HFFc6 (cell line): ENCODE measurements at places on chromosomes 7 and 10. TPM values are rescaled to one million over a fixed set of nuclear protein-coding genes. Genes with fewer than 3 reads are reported as not detected.

GRCh38 chr10:62072901-62073300 lies 171.4 kb downstream of the ARID5B start:
- peaks cover 24% of the 10 kb centered on the region for H3K27me3 ChIP-seq
- H3K27ac ChIP-seq, result peak overlapping the region; percentile 89
- DNase-seq, result no peak

DNA sequence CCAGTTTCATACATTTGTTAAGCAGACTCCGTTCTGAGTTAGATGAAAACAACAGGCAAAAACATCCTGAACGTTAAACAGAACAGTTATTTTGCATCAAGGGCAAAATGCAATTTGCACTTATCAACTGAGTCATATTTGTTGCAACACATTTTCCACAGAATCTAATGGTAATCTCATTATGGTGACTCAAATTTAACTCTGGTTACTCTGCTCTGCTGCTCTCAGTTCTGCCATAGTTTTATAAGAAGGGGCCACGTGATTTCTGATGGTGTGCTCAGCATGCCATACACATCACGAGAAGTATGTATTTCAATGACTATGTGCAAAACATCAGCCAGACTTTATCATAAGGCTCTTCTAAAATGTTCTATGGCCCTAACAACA lies 148.8 kb downstream of the CHCHD3 start:
- H3K27me3 ChIP-seq, result no peaks in the 10 kb centered on the region; the same call in 1 of the 2 replicates
- peak; percentile 57 for DNase-seq
- H3K4me1 ChIP-seq, result peaks cover 17% of the 10 kb centered on the region
- H3K36me3 ChIP-seq, result peaks cover 10% of the 10 kb centered on the region; the same call in 1 of the 2 replicates

The KIF20B gene
- 14.8 to 38.2 TPM (median 23.6 TPM) in 3 replicates for total RNA-seq

DNA sequence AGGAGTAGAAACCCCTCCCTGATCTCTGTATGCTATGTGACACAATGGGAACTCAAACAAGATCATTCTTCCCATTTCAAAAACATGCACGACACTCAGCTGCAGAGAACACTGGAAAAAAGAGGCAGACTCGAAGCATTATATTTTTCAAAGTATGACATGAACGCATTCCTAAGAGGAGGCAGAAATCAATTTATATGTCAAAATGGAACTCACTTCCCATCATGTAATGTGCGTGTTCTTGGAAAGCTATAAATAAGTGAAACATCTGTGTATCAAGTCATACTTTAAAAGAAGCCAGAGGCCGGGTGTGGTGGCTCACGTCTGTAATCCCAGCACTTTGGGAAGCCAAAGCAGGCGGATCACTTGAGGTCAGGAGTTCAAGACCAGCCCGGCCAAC lies 142.7 kb downstream of the ICA1 start:
- peaks cover 28% of the 10 kb centered on the region for H3K27me3 ChIP-seq
- no peaks in the 10 kb centered on the region for H3K4me1 ChIP-seq
- DNase-seq, result no peak

- peaks cover 7% of the 10 kb centered on the region for H3K27me3 ChIP-seq
- H3K27ac ChIP-seq, result peak overlapping the region; percentile 96
- peak; percentile 96 for DNase-seq
- peaks cover 57% of the 10 kb centered on the region for H3K4me1 ChIP-seq
- H3K4me3 ChIP-seq, result peak overlapping the region; percentile 61
These were observed 22.0 kb upstream of the SLF2 start for GRCh38 chr10:100890673-100891317.

The TUBAL3 gene
- total RNA-seq, result not detected in 3 replicates

- DNase-seq, result peak; percentile 84
- H3K36me3 ChIP-seq, result peaks cover 16% of the 10 kb centered on the region
- H3K27ac ChIP-seq, result peak overlapping the region; percentile 99
- peaks cover 68% of the 10 kb centered on the region for H3K4me1 ChIP-seq
- H3K4me3 ChIP-seq, result peak overlapping the region; percentile 90
- peaks cover 3% of the 10 kb centered on the region; the same call in 1 of the 2 replicates for H3K27me3 ChIP-seq
These were observed 7.7 kb downstream of the DIP2C start for GRCh38 chr10:681670-682318.

- no peaks in the 10 kb centered on the region for H3K27me3 ChIP-seq
- H3K27ac ChIP-seq, result no peak overlapping the region
- no peaks in the 10 kb centered on the region for H3K36me3 ChIP-seq
- H3K4me3 ChIP-seq, result no peak overlapping the region
These were observed 50.2 kb downstream of the MALRD1 start for GRCh38 chr10:19098803-19099202.

DNA sequence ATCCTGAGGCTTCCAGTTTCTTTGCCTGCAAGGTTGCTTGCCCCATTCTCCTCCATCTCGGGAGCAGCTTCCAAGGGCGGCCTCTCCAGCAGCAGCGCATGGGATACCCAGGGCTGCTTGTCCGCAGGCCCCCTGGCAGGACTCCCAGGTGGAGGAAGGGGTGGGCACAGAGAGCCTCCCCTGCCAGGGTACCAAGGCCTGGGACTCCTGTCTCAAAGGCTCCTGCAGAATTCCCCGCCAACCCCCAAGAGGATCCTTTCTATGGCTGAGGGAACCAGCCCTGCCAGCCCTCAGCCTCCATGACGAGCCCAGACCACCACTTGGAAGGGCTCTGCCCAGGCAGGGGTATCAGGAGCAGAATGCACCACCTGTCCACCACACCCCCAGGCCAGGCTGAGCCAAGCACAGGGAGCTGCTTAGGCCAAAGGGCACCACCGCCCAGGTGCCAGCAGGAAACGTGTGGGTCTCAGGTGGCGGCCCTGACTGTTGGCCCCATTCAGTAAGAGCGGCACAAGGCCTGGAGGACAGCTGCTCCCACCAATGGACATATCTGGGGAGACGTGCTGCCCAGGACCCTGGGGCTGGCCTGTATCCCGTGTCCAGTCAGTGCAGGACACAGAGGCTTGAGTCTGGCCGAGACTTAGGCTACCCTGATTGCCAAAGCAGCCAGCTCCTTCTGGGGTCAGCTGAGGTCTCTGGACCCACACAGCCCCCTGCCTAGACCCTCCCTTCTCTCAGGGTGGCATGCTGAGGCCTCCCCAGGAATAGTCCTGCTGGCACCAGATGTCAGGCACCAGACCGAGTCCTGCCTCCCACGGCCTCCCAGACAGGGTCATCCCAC lies 33.8 kb upstream of the INPP5A start:
- H3K27ac ChIP-seq, result no peak overlapping the region
- H3K4me3 ChIP-seq, result no peak overlapping the region
- no peak for DNase-seq
- H3K27me3 ChIP-seq, result peaks cover 19% of the 10 kb centered on the region
- H3K4me1 ChIP-seq, result peaks cover 7% of the 10 kb centered on the region
- H3K36me3 ChIP-seq, result no peaks in the 10 kb centered on the region

The SHH gene
- total RNA-seq, result not detected in 3 replicates

DNA sequence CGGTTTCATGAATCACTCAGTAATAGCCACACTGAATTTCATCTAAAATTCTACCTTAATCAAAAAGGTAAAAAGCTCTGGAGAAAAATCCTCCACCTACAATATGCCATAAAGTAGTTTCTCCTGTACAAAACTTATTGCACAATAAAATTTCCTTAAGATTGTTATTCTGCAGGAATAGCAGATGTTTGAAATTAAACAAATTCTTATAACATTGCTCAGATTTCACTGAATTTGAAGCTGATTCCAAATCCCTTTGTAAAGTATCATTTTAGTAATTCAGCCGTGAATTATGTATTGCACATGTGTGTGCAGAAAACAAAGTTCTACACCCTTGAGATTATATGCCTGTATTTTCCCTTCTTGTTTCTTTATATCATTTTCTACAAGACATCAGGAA lies 123.8 kb downstream of the AMPH start:
- peaks cover 2% of the 10 kb centered on the region; the same call in 1 of the 2 replicates for H3K27me3 ChIP-seq
- H3K4me3 ChIP-seq, result peak overlapping the region; percentile 49
- H3K4me1 ChIP-seq, result peaks cover 27% of the 10 kb centered on the region

DNA sequence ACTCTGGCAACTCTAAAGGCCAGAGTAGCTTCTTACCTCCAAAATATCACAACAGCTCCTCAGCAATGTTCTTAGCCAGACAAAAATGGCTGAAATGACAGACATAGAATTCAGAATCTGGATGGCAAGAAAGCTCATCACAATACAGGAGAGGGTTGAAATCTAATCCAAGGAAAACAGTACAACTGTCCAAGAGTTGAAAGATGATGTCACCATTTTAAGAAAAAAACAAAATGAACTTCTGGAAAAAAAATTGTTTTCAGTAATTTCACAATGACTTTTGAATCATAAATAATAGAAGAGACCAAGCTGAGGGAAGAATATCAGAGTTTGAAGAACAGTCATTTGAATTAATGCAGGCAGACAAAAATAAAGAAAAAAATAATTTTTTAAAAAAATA lies 479.5 kb downstream of the ZWINT start:
- no peaks in the 10 kb centered on the region; the same call in 1 of the 2 replicates for H3K36me3 ChIP-seq
- H3K4me3 ChIP-seq, result no peak overlapping the region
- H3K27ac ChIP-seq, result no peak overlapping the region
- no peaks in the 10 kb centered on the region for H3K27me3 ChIP-seq

GRCh38 chr7:3138997-3139396 lies 95.3 kb upstream of the CARD11 start:
- no peak overlapping the region for H3K27ac ChIP-seq
- H3K27me3 ChIP-seq, result no peaks in the 10 kb centered on the region; the same call in none of the 2 replicates
- no peak overlapping the region for H3K4me3 ChIP-seq
- no peak for DNase-seq
- no peaks in the 10 kb centered on the region for H3K4me1 ChIP-seq
